Testis (tissue), 5 donors: ENCODE measurements at places on chromosomes 1 and 21.

- H3K4me1 ChIP-seq = peaks cover 5% of the 10 kb centered on the region
- H3K27me3 ChIP-seq = no peaks in the 10 kb centered on the region
- no peak for DNase-seq
Measured at GRCh38 chr1:147283011-147283410, 40.5 kb downstream of the CHD1L start.

DNA sequence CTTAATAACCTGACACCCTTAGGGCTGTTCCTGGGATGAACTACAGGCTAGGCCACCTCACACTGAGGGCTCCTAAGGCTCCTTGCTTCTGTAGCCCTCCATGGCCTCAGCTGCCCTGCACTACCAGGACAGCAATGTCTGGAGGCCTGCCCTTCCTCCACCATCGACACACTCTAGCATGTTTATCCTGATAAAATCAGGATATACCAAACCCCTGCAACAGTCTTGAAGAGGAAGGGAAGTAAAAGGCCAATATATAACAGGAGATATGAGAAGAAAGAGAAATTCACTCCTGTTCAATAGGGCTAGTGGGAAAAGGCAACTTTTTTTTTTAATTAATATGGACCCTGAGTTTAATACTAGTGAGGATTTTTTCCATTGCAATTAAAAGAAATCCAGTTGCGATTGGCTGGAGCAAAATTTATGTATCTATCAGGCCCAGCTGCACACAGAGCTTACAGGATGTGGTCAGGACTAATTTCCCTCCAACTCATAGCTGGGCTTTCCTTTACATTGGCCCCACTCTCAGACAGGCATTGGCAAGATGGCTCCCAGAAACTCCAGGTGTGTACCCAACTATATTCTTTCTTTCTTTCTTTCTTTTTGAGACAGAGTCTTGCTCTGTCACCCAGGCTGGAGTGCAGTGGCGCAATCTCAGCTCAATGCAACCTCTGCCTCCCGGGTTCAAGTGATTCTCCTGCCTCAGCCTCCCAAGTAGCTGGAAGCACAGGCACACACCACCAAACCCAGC is 13.5 kb upstream of the ATP2B4 start:
- DNase-seq = no peak
- no peak overlapping the region for H3K4me3 ChIP-seq
- H3K27me3 ChIP-seq = no peaks in the 10 kb centered on the region
- H3K36me3 ChIP-seq = no peaks in the 10 kb centered on the region

DNA sequence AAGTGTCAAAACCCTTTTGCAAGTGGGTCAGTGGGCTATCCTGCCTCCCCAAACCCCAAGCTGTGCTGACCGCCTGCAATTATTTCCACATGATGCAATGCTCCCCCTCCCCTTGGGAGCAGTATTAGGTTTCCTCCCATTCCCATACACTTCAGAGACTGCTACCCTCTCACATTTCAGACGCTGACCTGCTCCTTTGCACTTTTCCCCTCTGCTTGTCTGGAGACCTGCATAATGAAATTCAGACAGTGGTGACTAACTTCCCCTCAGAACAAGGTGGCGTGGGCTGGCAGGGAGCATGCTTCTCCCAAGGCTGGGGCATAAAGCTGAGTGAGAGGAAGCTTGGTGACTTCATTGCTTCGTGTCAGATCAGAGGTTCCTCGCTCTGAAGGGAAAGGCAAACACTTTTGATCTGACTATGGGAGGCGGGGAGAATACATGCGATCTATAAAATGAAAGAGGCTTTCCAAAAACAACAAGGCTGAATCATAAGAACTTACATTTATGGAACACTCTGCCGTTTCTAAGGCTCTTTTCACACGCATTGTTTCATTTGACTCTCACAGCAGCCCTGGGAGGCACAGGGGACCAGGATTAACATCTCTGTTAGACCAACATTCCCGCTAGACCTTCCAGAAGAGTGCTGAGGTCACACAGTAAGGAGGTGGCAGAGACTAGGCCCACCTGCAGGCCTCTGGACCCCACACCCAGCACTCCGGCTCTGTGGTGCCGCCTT is 27.5 kb upstream of the ROR1 start:
- H3K36me3 ChIP-seq = no peaks in the 10 kb centered on the region

GRCh38 chr1:95518310-95518709 is 284.3 kb downstream of the RWDD3 start:
- DNase-seq = no peak
- no peak overlapping the region for H3K4me3 ChIP-seq
- H3K27ac ChIP-seq = no peak overlapping the region
- H3K36me3 ChIP-seq = no peaks in the 10 kb centered on the region

DNA sequence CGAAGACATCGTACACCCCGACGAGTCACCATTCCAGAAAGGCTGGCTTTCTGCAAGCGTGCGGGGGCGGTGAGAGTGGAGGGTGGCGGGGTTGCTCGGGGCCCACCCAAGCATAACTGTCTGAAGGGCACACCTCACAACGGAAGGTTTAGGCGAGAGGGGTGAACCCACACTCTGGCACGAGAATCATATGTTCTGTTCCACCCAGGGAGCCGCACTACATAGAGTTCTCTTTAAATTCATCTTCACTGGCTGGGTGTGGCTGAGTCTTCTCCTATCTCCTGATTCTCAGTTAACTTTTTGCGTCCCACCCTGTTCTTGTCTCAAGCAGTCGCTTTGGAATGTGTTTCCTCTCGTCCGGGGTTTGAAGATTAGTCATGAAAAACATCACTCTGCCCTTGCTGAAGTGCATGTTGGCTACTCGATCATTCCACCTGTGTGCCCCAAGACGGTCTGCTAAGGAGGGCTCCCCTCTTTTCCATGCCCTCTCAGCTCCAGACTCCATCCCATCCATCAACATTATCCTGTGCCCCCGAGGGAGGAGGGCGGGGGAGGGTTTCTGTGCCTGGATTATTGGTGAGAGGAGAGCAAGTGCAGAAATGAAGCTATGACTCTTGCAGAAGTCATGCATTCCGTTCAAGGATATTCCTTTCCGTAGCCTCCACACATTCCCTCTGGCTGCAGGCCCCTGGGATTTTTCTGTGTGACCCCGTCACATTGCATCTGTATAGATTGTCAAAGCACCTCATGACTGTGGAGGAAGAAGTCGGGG is 53.5 kb upstream of the CD34 start:
- H3K36me3 ChIP-seq = no peaks in the 10 kb centered on the region
- no peak for DNase-seq
- no peaks in the 10 kb centered on the region for H3K27me3 ChIP-seq
- peak overlapping the region; percentile 65 for H3K4me3 ChIP-seq

DNA sequence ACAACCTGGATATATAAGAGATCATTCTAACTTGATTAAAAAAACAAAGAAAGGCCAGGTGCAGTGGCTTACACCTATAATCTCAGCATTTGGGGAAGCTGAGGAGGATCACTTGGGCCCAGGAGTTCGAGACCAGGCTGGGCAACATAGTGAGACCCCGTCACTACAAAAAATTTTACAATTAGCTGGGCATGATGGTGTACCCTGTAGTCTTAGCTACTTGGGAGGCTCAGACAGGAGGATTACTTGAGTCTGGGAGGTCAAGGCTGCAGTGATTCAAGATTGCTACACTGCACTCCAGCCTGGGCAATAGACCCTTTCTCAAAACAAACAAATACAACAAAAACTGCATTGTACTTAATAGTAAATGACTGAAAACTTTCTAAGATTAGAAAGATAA is 169.3 kb downstream of the SLC45A1 start:
- DNase-seq = no peak
- no peaks in the 10 kb centered on the region for H3K27me3 ChIP-seq
- H3K36me3 ChIP-seq = no peaks in the 10 kb centered on the region
- H3K27ac ChIP-seq = no peak overlapping the region
- no peak overlapping the region for H3K4me3 ChIP-seq
- H3K4me1 ChIP-seq = no peaks in the 10 kb centered on the region

DNA sequence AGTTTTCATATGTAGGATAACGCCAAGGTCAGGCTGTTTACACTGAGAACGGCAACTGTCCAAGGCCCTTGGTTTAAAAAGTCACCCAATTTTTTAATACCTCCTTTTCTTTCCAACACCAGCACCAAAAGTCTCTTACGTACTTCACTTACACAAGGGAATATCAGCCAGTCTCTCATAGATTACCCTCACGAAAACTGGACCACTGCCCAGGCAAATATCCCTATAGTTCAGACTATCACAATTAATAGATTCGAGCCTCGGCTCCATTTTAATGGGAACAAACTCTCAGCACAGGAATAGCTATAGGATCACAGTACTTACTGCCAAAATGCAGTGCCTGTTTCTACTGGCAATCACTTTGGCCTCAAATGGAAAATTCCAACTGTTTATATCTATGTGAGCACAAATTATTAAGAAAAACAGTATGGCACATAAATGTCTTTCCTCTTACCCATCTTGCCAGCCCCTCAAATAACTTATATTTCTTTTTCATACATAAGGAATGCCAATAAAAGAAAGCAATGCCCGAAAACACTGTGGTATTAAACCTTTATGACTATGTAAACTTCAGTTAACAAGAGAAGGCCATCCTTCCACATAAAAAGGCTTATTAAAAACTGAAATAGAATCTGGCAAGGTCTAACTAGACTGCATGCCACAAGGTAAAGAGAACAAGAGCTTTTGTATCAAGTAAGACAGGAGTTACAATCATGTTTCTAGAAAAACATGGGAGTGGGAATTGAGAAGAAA is 97.8 kb downstream of the SLC45A1 start:
- no peak overlapping the region for H3K4me3 ChIP-seq
- peak overlapping the region; percentile 7 for H3K27ac ChIP-seq
- no peak for DNase-seq
- peaks cover 49% of the 10 kb centered on the region for H3K4me1 ChIP-seq

GRCh38 chr1:62917805-62918204 is 133.9 kb downstream of the ATG4C start:
- H3K27ac ChIP-seq = no peak overlapping the region
- no peak overlapping the region for H3K4me3 ChIP-seq
- H3K27me3 ChIP-seq = no peaks in the 10 kb centered on the region
- no peaks in the 10 kb centered on the region for H3K4me1 ChIP-seq
- no peaks in the 10 kb centered on the region for H3K36me3 ChIP-seq
- DNase-seq = no peak

- H3K4me1 ChIP-seq = no peaks in the 10 kb centered on the region
- H3K4me3 ChIP-seq = no peak overlapping the region
- DNase-seq = no peak
- no peaks in the 10 kb centered on the region for H3K27me3 ChIP-seq
- H3K27ac ChIP-seq = no peak overlapping the region
Measured at GRCh38 chr1:21882721-21883415, 54.2 kb downstream of the HSPG2 start.

- no peaks in the 10 kb centered on the region for H3K4me1 ChIP-seq
- no peak overlapping the region for H3K4me3 ChIP-seq
- no peaks in the 10 kb centered on the region for H3K27me3 ChIP-seq
Measured at GRCh38 chr1:213698092-213698702, 289.6 kb upstream of the PROX1 start.

GRCh38 chr1:59570524-59570923 is 244.2 kb upstream of the HOOK1 start:
- peak; percentile 23 for DNase-seq
- H3K4me3 ChIP-seq = no peak overlapping the region
- H3K27ac ChIP-seq = no peak overlapping the region
- H3K36me3 ChIP-seq = no peaks in the 10 kb centered on the region

DNA sequence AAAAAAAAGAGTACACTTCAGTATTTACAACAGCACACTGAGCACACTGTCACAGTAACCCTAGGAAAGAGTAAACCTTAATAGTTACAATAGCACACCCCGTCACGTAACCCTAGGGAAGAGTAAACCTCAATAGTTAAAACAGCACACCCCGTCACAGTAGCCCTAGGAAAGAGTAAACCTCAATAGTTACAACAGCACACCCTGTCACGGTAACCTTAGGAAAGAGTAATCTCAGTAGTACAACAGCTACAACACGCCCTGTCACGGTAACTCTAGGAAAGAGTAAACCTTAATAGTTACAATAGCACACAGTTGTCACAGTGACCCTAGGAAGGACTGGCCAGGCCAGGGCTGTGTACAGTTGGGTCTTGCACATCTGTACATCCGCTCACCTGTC is 3.0 kb downstream of the CDK11A start:
- DNase-seq = peak; percentile 1
- H3K36me3 ChIP-seq = no peaks in the 10 kb centered on the region
- H3K4me1 ChIP-seq = no peaks in the 10 kb centered on the region
- no peaks in the 10 kb centered on the region for H3K27me3 ChIP-seq
- H3K27ac ChIP-seq = no peak overlapping the region

DNA sequence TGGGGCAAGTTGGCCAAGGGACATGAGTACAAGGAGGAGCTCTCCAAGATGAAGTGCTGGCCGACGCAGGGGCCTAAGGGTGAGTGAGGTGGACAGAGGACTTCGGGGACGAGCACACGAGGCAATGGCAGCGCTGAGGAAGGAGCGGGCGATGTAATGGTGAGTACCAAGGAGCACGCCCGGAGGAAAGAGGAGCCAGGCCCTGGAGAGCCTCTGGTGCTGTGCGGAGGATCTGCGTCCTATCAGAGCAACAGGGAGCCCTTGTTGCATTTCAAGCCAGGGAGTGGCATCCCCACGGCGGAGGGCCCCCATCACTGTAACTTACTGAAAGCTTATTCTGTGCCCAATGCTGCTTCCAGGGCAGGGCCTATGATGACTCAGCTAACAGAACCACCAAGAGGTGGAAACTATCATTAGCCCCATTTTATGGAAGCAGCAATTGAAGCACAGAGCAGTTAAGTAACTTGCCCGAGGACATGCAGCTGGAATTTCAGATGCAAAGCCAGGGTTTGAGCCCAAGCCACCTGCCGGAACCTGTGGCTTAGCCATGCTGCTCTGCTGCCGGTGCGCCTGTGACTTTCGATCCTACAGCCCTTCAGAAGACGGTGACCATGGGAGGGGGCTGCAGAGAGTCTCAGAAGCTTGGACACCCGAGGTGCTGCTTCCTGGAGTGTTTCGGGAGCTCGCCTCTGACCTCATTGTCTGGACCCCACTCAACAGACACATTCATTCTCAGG is 17.6 kb upstream of the AJAP1 start:
- H3K36me3 ChIP-seq = no peaks in the 10 kb centered on the region
- no peaks in the 10 kb centered on the region for H3K27me3 ChIP-seq
- no peak overlapping the region for H3K4me3 ChIP-seq

- peak; percentile 46 for DNase-seq
- no peaks in the 10 kb centered on the region for H3K27me3 ChIP-seq
- H3K36me3 ChIP-seq = no peaks in the 10 kb centered on the region
- no peaks in the 10 kb centered on the region for H3K4me1 ChIP-seq
Measured at GRCh38 chr1:65247419-65248359, 61.7 kb upstream of the DNAJC6 start.

- H3K27ac ChIP-seq = no peak overlapping the region
- H3K36me3 ChIP-seq = no peaks in the 10 kb centered on the region
- H3K4me3 ChIP-seq = no peak overlapping the region
- DNase-seq = no peak
- H3K4me1 ChIP-seq = no peaks in the 10 kb centered on the region
Measured at GRCh38 chr1:48089356-48089891, 92.2 kb upstream of the TRABD2B start.

DNA sequence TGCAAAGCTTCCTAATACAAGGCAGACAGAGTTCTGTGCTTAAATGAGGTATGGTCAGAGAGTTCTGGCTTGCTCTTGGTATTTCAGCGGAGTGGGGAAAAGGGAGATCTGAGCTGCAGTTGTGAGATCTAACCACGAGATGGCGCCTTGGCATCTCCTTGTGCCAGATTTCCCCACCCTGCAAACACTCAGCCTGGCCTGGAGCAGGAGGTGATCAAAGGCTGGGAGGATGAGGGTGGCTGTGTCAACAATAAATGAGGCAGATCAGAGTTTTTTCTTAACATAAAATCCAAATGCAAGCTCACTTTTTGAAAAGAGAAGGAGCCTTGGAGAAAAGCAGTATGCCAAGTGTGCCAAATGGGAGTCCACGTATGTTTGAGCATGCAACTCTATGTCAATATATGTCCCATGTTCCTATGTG is 4.1 kb upstream of the TFAP2E start:
- H3K27me3 ChIP-seq = no peaks in the 10 kb centered on the region
- H3K4me1 ChIP-seq = no peaks in the 10 kb centered on the region
- H3K36me3 ChIP-seq = no peaks in the 10 kb centered on the region
- H3K27ac ChIP-seq = no peak overlapping the region
- peak; percentile 79 for DNase-seq
- no peak overlapping the region for H3K4me3 ChIP-seq
